ENCODE measurements at places on chromosomes 4 and X.

DNA sequence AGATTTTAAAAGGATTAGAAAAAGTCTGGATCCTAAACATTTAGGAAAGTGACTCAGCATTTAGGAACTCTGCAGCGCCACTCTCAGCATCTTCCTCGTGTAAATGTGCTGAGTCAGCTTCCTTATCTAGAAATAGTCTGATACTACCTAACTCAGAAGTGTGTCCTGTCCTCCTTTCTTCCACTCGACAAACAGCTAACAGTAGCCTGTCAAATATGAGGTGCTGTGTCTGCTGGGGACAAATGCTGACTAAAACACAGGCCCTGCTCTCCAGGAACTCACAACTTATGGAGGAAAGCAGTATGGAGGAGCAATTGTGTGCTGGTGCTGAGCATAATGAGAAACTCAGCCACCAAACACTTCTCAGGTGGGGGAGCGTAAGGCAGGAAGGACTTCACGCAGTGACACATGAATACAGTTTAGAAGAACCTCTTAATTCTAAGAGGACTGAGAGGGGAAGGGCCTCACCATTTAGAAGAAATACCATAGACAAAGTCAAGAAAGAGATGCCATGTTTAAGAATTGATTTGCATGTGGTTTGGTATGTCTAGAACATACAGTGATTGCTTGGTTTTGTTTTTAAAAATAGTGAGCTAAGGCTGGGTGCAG, 125.3 kb downstream of the SOWAHB start:
- DNase-seq = no peak

DNA sequence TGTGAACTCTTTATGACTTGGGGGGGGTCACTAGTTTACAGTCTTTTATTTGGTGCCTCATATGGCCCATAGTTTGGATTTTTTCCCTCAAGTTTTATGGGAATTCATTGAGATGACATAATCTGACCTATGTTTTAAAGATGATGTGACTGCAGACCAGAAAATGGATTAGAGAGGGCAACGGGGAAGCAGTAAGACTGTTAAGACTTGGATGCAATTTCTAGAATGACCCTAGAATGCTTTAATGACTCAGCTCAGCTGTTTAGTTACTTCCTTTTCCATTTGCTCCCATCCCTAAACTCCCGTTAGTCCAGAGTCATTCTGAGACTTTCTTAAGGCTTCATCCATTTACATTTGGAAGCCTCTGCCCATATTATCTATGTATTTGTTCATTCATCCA, 59.9 kb upstream of the PDGFRA start:
- DNase-seq = no peak

DNA sequence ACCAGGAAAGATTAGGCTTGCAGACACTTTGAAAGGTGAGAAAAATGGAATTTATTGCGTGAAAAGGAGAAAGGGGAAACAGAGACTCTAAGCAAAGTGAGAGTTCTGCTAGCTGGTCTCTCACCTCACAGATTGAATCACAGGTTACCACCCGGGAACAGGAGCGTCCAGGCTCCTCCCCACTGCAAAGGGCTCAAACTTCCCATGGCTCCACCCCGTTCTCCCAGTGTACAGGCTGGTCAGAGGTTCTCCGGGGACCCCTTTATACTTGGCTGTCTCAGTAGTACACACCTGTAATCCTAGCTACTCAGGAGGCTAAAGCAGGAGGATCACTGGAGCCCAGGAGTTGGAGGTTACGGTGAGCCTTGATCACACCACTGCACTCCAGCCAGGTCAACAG, 44.0 kb upstream of the ABCG2 start:
- no peak for DNase-seq

DNA sequence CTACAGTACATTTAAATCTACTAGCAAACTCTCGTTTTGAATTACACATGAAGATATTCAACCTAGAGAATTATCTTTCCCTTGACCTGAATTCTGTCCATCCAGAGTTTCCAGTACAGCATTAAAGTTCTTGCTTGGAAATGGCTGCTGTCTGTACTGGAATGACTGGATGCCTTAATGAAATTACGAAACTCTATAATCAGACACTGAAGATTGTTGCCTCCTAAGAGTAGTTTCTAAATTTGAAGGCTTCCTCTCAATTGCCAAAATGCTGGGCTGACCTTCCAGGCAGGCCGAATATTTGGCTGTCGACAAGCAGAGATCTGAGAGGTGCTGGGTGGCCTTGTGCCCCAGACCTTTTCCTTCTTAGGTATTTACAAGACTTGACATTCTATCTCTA, 215.1 kb upstream of the GPC4 start:
- no peak for DNase-seq

DNA sequence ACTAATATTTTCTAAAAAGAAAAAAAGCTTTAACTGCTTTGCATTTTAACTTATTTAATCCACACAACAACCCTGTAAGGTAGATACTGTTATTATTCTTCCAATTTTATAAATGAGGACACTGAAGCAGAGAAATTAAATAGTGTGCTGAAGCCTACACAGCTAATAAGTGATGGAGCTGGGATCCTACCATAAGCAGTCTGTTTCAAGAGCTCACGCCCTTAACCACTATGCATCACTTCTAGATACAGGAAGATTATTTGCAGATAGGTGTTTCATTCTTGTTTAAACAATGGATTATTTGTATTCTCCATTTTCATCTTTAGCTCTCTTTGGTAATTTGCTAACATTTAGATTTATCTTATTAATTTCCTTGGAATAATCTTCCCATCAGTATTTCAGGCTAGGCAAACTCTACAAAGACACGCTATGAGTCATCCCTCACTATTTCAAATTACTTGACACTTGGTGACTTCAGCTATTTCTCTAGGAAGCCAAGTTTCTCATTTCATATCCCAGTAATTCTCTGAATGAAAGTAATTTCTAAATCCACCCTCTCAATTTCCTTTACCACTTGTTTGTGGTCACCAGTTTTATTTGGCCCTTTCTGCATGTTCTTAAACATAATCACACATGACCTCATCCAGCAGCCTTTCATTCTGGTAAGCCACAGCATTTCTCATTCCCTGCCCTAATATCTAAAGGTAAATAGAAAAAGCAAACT, 67.3 kb downstream of the ASB9 start:
- DNase-seq = no peak

DNA sequence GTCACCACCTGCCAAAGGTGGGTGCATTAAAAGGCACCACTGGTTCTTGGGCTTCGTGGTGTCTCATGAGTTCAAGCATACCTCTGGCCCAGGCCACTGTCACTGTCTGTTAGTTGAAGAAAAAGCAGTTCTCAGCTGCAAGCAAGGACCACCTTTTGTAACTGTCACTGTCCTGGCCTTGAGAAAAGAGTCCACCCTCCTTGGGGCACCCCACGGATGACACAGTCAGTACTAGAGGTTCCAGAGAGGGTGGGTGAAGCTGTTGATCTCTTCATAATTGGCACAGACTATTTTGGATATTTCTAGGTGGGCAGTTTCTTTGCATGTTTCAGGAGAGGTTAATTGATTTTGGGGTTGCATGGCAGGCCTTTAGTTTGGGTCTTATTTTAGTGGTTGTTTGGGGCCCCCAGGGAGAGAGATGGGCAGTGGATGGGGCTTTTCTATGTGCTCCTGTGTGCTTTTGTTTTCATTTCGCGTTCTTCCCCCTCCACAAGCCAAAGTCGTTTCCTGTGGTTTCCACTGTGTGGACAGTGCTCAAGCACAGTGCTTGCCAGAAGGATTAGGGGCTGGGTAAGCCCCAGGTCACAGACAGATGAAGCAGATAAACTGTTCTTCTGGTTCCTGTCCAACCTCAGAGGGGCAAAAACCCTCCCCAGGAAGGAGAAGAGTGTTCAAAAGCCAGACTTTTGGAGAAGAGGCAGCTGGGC, 156.2 kb upstream of the PPP1R2C start:
- peak; percentile 19 for DNase-seq

DNA sequence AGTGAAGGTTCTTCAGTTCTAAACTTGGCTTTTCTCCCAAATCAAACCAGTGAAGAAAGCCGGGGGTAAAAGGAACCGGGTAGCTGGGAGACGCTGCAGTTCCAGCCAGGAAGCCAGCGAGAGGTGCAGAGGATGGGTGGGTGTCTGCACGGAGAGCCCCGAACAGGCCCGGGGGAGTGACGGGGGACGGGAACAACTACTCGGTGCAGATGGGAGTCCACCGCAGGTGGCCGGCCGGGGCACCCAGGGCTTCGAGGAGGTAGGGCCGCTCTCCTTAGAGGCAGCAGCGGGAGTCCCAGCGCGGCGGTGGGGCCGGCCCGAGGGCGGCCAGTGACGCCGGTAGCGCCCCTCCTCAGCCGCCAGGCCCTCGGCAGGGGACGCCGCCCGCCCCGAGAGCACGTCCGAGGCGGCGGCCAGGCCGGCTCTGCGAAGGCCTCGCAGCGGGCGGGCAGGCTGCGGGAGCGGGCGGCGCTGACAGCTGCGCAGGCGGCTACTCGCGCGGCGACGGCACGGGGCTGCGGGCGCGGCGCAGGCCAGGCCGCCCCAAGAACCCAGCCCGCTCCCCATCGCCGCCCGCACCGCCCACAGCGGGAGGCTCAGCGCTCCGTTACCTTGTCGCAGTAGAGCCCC, 449 bp downstream of the FBXL5 start:
- no peak for DNase-seq

- DNase-seq = no peak
Observed at GRCh38 chr4:103498161-103499070, 221.4 kb downstream of the TACR3 start.

- no peak for DNase-seq
Observed at GRCh38 chr4:55367084-55367722, 21.2 kb downstream of the SRD5A3 start.

- no peak for DNase-seq
Observed at GRCh38 chr4:185787926-185788679, 23.9 kb downstream of the SORBS2 start.

- DNase-seq = no peak
Observed at GRCh38 chr4:16439768-16440167, 213.5 kb upstream of the TAPT1 start.

DNA sequence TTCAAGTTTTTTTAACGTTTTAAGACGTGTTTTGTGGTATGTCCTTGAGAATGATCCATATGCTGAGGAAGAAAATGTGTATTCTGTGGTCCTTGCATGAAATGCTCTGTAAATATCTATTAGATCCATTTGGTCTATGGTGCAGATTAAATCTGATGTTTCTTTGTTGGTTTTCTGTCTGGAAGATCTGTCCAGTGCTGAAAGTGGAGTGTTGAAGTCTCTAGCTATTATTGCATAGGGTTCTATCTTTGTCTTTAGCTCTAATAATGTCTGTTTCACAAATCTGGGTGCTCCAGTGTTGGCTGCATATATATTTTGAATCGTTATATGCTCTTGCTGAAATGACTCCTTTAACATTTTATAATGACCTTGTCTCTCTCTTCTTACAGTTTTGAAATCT, 122.5 kb downstream of the RPA4 start:
- DNase-seq = no peak

DNA sequence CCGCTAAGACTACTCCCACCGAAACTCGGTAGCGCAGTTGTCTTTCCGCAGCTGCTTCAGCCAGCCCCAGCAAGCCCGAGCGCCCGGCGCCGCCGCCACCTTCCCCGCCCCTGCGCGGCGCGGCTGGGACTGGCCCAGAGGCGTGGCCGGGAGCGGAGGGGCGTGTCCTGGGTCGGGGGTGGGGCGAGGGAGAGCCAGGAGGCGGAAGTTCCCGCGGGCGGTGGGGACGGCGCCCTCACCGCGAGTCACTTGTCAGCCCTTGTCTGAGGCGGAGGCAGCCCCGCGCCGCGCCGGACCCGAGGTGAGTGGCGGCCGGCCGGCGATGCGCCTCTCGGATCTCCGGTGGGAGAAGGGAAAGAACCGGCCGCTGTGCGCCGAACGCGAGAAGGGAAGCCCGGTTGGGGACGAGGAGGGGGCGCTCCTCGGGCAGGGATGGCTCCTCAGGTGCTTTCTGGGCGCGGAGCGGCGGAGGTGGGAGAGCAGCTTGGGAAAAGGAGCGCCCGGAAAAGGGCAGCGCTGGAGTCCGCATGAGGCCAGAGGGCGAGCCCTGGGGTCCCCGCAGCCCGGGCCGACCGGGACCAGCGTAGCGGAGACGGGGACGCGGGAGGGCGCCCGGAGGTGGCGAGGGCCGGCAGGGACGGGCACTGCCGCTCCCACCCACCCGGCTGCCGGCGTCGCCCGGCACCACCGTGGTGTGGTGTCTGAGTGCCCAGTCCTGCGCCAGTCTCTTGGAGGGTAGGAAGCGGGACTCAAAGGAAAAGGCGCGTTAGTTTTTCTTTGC, at the start of gene PDLIM5:
Gene PDLIM5 (plus strand): TSS at position 248 of the 781 bp plus-strand sequence. CDS start 3,347 bp downstream, outside the sequence.
- peak; percentile 88 for DNase-seq

GRCh38 chrX:34584781-34585180, 72.3 kb downstream of the TMEM47 start:
- no peak for DNase-seq

GRCh38 chr4:5710961-5711478, at the start of gene EVC:
EVC (plus strand) TSS chr4:5711201; CDS start chr4:5711381, 180 bp downstream.
- DNase-seq = no peak

- DNase-seq = no peak
Observed at GRCh38 chr4:172666711-172667368, 501.8 kb upstream of the GALNT7 start.

- no peak for DNase-seq
Observed at GRCh38 chrX:154593201-154593600, 8.3 kb downstream of the CTAG1A start.

- DNase-seq = no peak
Observed at GRCh38 chr4:34271479-34272355, 1972.6 kb downstream of the ARAP2 start.

DNA sequence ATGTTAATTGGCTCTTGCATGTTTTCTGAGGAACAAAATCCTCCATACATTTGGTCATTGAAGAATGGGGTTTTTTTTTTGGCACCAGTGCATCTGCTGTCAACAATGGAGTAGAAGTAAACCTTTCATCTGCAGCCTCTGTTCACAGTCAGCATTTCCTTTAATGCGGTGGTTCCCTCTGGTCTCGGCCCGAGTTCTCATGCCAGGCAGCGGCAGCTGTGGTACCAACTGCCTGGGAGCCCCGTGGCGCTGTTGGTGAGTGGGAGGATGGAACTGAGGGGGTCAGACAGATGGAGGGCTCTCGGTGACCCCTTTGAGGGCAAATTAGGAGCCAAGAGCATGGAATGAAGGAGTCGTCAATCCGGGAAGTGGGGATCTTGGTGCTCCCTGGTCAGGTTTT, 114.7 kb downstream of the AFF1 start:
- no peak for DNase-seq

DNA sequence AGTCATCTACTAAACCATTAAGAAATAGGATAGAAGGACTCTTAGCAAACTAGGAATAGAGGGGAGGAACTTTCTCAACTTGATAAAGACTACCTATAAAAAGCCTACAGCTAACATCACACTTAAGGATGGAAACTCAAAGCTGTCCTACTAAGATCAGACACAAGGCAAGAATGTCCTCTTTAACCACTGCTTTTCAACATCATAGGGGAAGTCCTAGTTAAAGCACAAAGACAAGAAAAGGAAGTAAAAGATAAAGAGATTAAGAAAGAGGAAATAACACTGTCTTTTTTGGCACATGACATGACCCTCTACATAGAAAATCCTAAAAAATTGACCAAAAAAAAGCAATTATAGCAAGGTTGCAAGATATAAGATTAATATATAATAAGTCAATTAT, 136.6 kb downstream of the FBXW7 start:
- peak; percentile 19 for DNase-seq
